ENCODE measurements at places on chromosomes 7 and 10.

GRCh38 chr10:27947540-27947939 lies 51.3 kb downstream of the ODAD2 start:
- DNase-seq: no peak

DNA sequence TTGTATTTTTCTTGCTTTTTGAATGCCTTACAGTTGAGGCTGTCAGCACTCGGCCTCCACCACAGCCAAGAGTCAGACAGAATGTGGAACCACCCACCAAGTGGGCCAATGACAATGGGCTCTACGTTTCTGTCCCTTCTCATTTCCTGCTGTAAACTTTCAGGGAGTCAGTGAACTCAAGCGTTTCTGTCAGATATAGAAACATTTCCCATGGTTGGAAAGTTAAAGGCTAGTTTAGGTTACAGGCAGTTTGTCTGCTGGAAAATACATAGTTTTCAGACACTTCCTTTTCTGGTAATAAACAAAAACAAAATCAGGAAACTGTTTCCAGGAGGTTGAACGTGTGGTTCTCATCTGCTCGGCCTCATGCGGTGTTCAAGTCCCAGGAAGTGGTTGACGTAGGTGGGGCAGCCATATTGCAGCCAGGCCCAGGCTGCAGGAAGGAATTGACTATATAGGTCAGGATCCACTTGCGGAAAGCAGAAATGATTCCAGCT lies 245.1 kb downstream of the CAMK1D start:
- no peak for DNase-seq

GRCh38 chr7:43750016-43750887 lies 8.2 kb upstream of the BLVRA start:
- DNase-seq: no peak

DNA sequence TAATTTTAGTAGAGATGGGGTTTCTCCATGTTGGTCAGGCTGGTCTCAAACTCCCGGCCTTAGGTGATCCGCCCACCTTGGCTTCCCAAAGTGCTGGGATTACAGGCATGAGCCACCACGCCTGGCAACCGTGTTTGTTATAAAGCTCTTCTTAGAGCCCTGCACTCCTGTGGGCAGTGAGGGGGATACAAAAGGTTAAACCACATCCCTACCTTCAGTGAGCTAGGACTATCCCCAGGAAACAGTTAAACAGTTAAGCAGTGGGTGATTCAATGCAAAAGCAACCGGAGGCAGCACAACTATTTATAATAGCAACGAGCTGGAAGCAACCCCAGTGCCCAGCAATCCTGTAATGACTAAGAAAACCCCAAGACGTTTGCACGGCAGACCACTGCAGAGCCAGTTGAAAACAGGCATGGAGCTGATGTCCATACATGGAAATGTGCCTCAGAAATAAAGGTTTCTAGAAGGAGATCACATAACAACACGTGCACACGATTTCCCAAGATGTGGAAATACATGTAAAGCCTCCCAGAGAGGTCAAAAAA lies 107.2 kb upstream of the LYZL2 start:
- DNase-seq: no peak

DNA sequence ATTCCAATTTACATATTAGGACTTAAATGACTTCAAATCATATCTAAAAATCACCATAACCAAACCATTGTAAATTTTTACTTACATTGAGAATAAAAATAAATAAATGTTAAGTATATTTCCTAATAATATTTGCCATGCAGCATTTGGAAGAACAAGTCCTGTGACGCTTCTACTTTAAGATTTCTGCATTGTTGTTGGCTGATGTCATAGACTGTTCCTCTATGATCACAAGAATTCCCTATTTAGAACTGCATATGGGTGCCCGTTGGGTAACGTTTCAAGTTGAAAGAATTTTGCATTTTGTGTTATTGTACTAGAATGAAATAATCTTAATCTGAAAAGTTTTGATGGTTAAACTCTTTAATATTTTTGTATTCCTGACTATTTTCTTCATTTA lies 5.1 kb upstream of the ITGB1 start:
- no peak for DNase-seq

DNA sequence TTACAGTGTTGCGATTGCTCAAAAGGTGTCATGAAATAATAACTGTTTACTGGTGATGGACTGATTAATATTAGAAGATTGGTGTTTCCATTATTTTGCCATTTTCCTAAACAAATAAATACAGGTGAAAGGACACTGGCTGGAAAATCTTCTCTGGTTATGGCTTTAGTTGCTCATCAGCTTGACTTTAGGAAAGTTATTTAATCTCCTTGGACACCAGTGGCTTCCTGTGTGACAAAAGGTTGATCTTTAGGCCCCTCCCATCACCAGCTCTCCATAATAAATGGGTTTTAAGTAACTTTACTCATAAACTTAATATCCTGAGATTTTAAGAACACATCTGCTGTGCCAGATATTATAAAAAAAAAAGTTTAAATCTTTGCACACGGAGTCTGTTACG lies 737 bp downstream of the CABCOCO1 start:
- DNase-seq: no peak

GRCh38 chr10:13091801-13092200 lies 8.2 kb upstream of the OPTN start:
- DNase-seq: no peak

- no peak for DNase-seq
Measured at GRCh38 chr7:155943251-155943899, 131.1 kb upstream of the SHH start.

GRCh38 chr7:106153891-106154449 lies 41.9 kb upstream of the SYPL1 start:
- peak; percentile 64 for DNase-seq

- DNase-seq: no peak
Measured at GRCh38 chr7:17589671-17590070, 291.2 kb downstream of the AHR start.

DNA sequence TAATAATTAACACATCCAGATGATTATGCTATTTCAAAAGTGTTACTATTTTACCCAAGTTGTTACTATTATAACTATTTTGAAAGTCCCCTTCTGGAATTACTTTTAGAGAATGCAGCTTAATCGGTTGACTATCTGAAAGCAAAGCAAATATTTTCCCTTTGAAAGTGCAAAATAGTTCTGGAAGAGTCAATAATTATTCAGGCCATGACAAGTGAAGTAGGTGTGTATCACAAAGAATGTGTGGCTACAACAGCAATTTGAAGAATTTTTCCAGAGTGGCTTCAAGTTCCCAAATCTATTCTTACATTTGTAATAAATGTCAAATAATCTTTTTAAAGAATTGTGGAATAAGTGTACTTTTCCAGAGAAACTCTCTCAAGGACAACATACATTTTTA lies 42.8 kb downstream of the RNLS start:
- DNase-seq: no peak

- no peak for DNase-seq
Measured at GRCh38 chr10:20993389-20993788, 96.3 kb upstream of the NEBL start.

DNA sequence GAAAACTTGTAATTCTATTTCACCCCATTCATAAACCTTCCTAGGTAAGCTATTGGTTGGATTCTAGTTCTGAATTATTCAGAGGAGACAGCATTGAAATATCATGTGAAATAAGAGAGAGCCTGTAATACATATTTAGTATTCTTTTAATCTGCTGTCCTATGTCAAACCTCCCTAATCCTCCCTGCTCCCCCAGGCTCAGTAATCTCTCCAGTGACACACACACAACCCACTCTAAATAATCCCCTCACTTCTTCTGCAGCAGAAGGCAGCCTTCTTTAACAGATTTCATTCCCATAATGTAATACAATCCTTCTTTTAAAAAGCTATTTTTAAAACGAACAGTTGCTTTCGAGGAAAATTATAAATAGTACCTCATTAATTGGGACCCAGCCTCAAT lies 639.7 kb upstream of the AUTS2 start:
- DNase-seq: no peak

DNA sequence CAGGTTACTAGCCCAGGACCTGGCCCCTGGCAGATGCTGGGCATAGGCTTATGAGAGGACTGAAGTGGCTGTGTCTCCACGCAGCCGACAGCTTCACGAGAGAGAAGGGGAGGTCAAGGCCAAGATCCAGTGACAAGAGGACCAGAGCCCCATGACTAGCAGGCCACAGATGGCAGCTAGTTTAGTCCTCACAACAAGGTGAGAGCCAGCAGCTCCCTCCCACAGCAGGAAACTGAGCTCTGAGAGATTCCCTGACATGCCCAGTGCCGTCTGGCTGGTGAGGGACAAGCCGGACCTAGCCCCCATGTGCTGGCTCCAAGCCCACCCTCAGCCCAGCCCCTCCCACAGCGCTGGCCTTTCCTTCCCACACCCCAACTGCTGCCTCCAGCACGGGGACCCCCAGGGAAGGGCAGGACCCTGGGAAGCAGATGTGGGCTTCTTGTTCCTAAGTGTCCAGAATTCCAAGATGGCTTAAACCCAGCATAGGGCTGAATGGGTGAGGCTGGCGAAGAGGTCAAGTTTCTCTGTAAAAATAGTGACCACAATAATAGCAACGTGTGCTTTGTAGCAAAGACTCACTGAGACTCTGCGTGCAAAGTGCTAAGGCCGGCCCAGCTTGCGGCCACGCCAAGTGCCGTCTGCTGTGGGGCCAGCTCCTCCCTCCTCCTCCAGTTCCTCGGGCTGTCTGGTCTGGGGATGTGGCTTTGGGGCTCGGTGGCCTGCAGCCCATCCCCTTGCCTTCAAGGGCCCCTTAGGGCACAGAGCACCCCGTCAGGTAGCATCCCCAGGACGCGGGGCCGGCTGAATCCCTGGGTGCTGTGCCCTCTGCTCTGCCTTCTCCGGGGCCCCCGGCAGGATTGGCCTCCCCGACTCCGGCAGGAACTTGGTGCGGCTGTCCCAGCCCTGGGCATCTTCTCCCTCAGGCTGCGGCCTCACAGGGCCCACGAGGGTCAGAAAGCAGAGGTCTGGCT lies 7.8 kb upstream of the FAM20C start:
- no peak for DNase-seq

DNA sequence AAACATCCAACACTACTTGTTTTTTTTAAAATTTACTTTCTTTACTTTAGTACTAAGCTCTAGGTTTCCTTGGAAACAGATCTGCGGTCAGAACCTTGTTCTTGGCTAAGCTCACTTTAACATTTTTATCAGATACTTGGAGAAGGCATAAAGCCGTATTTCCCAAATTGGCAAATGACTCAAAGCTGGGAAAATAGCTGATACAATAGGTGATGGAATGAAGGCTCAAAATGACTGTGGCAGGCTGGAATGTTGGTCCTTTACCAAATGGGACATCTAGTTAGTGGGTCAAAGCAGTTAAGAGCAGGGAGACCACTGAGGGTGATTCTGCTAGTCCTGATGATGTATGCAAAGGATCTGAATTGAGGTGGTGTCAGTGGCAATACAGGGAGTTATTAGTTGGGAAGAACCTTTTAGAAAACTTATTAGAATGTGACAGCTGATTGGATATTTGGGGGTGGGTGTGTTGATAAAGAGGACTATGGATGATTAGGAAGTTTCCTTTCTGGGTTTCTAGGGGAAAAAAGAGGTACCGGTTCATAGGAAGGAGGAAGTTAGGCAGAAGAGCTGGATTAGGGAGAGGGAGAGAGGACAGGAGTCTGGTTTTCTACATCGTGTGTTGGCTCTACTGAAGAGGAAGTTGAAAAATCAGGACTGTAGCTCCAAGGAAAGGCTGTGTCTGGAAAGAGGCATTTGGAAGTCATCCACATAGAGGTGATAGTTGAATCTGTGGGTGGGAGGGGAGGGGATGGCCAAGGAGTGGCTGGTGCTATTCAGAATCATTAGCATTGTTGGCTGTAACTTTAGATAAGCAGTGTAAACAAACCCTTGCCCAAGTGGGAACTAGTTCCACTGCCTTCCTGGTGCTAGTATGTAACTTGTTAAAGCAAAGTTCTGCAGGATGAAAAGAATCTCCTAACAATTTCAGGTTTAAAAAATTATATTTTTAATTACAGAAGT lies 13.1 kb downstream of the PLCE1 start:
- DNase-seq: peak; percentile 31

GRCh38 chr10:120735773-120736371 lies 115.3 kb upstream of the WDR11 start:
- DNase-seq: no peak

- no peak for DNase-seq
Measured at GRCh38 chr7:143331179-143331801, 15.4 kb downstream of the CLCN1 start.

- no peak for DNase-seq
Measured at GRCh38 chr10:131166486-131166885, 145.0 kb downstream of the TCERG1L start.

GRCh38 chr7:72504061-72504706 lies 92.0 kb upstream of the CALN1 start:
- no peak for DNase-seq

DNA sequence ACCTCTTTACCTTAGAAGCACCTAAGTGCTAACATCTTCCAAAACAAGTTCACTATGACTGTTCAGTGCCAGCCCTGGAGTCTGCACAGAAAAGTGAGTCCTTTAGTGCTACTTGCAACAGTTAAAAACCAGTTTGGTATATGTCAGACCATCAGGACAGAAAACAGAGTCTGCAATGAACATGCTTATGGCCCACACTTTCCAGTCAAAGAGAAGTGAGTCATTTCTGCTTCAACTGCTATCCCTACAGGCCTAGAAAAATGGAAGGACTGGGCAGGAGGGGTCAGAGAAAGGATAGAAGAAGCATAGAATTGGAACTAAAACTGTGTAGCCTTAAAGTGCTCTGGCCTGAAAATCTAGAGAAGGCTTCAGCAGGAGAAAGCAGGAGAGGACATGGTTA lies 108.0 kb downstream of the PDE1C start:
- no peak for DNase-seq

DNA sequence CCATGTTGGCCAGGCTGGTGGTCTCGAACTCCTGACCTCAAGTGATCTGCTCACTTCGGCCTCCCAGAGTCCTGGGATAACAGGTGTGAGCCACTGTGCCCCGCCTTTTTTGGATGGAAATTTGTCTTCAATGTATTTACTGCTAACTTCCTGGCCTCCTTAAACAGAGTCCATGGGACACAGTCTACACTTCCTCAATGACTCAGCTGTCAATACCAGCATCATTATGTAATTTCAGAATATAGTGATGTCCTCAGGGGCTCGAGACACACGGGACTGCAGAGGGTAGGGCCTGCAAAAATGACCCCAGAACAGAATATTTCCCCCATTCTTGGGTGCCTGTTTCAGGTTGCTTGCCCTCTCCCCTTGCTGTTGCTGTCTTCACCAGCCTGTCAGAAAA lies 31.1 kb downstream of the CAMK2G start:
- no peak for DNase-seq

- peak; percentile 15 for DNase-seq
Measured at GRCh38 chr10:125035588-125036295, 93.8 kb downstream of the ZRANB1 start.

GRCh38 chr7:34038816-34039470 lies 133.6 kb downstream of the BMPER start:
- DNase-seq: no peak

GRCh38 chr10:5560142-5560816 lies 35.5 kb downstream of the CALML3 start:
- no peak for DNase-seq

DNA sequence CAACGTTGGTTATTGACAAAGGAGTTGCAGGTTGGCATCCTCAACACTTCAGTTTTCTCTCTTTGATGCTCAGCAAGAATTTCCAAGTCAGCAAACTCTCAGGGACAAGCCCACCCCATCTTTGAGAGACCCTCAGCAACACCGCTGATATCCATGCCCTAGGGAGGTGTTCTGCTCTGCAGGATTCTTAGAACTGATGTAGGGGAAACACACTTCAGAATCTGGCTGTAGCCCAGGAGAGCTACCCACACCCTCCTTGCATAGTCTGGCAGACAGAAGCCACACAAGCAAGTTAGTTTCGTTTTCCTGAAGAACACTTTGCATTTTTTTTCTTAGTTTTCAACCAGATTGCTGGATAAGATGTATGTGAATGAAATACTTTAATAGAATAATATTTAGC lies 822 bp downstream of the SAMD9L start:
- DNase-seq: no peak

- no peak for DNase-seq
Measured at GRCh38 chr7:29408841-29409243, 154.8 kb upstream of the PRR15 start.
